ENCODE measurements at places on chromosomes 13 and 19.
A peak's percentile ranks its signal among the peaks of the same experiment; 100 is the strongest.

DNA sequence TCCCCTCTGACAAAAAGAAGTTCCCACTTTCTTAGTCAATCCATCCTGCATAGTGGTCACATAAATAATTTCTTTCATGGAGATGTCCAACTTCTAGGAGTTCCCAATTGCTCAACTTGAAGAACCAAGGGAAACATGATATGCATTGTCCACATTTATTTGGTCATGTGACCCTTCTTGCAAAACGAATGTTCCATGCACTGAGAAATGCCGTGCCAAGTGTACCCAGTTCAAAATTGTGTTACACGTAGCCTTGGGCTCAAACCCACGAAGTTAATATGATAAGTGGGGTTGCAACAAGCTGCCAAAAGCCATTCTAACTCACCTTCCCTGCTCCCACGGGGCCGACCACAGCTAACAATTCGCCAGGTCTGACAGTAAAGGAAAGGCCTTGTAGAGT lies 113.1 kb downstream of the ABCC4 start:
- H3K36me3 ChIP-seq = peaks cover 1% of the 10 kb centered on the region
- no peak overlapping the region for H3K27ac ChIP-seq
- H3K27me3 ChIP-seq = no peaks in the 10 kb centered on the region
- peaks cover 12% of the 10 kb centered on the region for H3K4me1 ChIP-seq
- DNase-seq = no peak

DNA sequence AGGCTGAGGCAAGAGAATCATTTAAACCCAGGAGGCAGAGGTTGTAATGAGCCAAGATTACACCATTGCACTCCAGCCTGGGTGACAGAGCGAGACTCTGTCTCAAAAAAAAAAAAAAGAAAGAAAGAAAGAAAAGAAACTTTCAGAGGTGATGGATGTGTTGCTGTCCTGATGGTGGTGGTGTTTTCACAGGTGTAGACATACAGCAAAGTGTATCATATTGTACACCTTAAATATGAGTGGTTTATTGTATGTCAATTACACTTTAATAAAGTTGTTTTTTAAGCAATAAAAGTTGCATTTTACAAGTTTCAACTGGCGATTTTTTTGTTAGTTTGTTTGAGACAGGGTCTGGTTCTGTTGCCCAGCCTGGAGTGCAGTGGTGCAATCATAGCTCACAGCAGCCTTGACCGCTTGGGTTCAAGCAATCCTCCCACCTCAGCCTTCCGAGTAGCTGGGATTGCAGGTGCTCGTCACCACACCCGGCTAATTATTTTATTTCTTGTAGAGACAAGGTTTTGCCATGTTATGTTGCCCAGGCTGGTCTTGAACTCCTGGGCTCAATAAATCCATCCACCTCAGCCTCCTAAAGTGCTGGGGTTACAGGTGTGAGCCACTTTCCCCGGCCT lies 13.5 kb upstream of the INSR start:
- H3K36me3 ChIP-seq = no peaks in the 10 kb centered on the region
- H3K4me1 ChIP-seq = no peaks in the 10 kb centered on the region
- no peak overlapping the region for H3K4me3 ChIP-seq

GRCh38 chr13:42363941-42364612 lies 92.1 kb downstream of the AKAP11 start:
- H3K27ac ChIP-seq = no peak overlapping the region
- no peak overlapping the region for H3K4me3 ChIP-seq
- H3K27me3 ChIP-seq = no peaks in the 10 kb centered on the region
- no peak for DNase-seq

DNA sequence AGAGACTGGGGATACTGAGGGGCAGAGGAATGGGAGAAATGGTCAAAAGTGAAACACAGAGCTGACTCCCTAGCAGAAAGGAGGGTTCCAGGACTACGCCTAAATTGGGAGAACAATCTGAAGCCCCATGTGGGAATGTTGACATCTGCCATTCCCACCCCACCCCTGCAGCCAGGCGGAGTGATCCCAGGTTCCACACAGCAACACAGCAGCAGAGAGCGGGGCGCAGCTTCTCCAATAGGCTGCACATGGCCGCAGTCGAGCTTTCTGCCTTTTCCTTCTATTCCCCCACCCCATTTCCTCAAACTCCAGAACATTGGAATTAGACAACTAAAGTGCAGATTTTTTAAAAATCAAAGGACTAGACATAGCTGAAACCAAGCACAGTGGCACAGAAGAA lies 104.7 kb downstream of the UBL3 start:
- H3K4me3 ChIP-seq = no peak overlapping the region
- H3K27me3 ChIP-seq = peaks cover 16% of the 10 kb centered on the region
- peaks cover 5% of the 10 kb centered on the region for H3K4me1 ChIP-seq
- DNase-seq = no peak
- no peak overlapping the region for H3K27ac ChIP-seq
- H3K36me3 ChIP-seq = no peaks in the 10 kb centered on the region

DNA sequence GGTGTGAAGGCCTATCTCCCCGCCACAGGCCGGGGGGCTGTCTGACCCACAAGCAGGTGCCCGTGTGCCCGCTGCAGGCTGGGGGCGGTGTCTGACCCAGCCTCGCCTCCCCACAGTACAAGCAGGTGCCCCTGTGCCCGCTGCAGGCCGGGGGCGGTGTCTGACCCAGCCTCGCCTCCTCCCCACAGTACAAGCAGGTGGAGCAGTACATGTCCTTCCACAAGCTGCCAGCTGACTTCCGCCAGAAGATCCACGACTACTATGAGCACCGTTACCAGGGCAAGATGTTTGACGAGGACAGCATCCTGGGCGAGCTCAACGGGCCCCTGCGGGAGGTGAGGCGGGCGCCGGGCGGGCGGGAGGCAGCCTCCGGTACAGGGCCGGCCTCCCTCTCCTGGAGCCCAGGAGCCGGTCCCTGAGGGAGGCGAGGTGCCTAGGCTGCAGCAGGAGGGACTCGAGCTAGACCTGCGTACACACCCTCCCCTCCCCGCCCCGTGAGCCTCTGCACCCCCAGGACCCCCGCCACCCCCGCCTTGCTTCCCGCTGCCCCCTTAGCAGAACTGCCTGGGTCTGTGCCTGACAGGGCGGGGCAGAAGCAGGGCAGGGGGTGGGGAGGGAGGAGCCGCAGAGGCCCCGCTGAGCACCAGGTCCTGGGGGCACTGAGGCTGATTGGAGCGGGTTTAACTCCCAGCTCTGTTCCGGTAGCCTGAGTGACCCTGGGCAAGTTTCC lies 20.6 kb downstream of the HCN2 start:
- peak overlapping the region; percentile 74 for H3K4me3 ChIP-seq
- DNase-seq = no peak
- H3K36me3 ChIP-seq = peaks cover 19% of the 10 kb centered on the region
- H3K4me1 ChIP-seq = peaks cover 12% of the 10 kb centered on the region
- H3K27ac ChIP-seq = peak overlapping the region; percentile 86
- no peaks in the 10 kb centered on the region for H3K27me3 ChIP-seq

- H3K36me3 ChIP-seq = peaks cover 61% of the 10 kb centered on the region
- H3K27me3 ChIP-seq = no peaks in the 10 kb centered on the region
- peaks cover 40% of the 10 kb centered on the region for H3K4me1 ChIP-seq
- peak overlapping the region; percentile 86 for H3K27ac ChIP-seq
- DNase-seq = no peak
Measured at GRCh38 chr13:46160471-46161066, 21.4 kb downstream of the LCP1 start.

GRCh38 chr13:57314897-57315520 lies 148.0 kb downstream of the PRR20E start:
- no peaks in the 10 kb centered on the region for H3K4me1 ChIP-seq
- H3K4me3 ChIP-seq = no peak overlapping the region
- no peak overlapping the region for H3K27ac ChIP-seq
- H3K27me3 ChIP-seq = no peaks in the 10 kb centered on the region
- no peaks in the 10 kb centered on the region for H3K36me3 ChIP-seq

GRCh38 chr13:36880961-36881360 lies 39.1 kb downstream of the SMAD9 start:
- peaks cover 6% of the 10 kb centered on the region for H3K27me3 ChIP-seq
- no peak for DNase-seq
- H3K4me3 ChIP-seq = no peak overlapping the region
- H3K36me3 ChIP-seq = no peaks in the 10 kb centered on the region

- no peak for DNase-seq
- H3K4me1 ChIP-seq = peaks cover 42% of the 10 kb centered on the region
- H3K36me3 ChIP-seq = peaks cover 13% of the 10 kb centered on the region
- H3K27me3 ChIP-seq = no peaks in the 10 kb centered on the region
Measured at GRCh38 chr19:48806518-48806817, 4.4 kb downstream of the BCAT2 start.

DNA sequence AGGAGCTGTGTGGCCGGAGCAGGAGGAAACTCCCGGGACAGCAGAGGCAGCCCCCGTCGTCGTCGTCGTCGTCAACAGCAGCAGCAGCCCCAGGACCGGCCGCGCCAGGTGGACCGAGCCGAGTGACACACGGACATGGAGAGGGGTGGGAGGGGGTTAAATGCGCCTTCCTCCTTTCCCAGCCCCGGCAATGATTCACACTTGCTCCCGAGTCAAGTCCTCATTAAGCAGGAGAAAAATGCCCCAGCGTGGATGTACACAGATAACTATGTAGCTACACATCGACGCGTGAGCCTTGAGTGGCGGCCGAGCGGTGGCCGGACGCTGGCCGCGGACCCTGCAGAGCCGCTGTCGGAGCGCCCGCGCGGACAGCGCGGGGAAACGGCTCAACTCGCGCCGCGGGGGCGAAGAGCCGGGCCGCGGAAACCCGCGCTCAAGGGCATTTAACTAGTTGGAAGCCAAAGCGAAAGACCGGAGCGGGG lies 645 bp downstream of the UBL3 start:
- no peaks in the 10 kb centered on the region for H3K27me3 ChIP-seq
- peaks cover 14% of the 10 kb centered on the region for H3K36me3 ChIP-seq
- H3K27ac ChIP-seq = peak overlapping the region; percentile 96
- peak; percentile 24 for DNase-seq
- peaks cover 16% of the 10 kb centered on the region for H3K4me1 ChIP-seq
- peak overlapping the region; percentile 87 for H3K4me3 ChIP-seq

GRCh38 chr13:44156294-44156658 lies 217.3 kb upstream of the SERP2 start:
- H3K27ac ChIP-seq = no peak overlapping the region
- H3K4me1 ChIP-seq = peaks cover 3% of the 10 kb centered on the region
- DNase-seq = no peak
- peaks cover 7% of the 10 kb centered on the region for H3K27me3 ChIP-seq
- H3K36me3 ChIP-seq = no peaks in the 10 kb centered on the region

- peaks cover 52% of the 10 kb centered on the region for H3K36me3 ChIP-seq
- DNase-seq = no peak
- no peak overlapping the region for H3K27ac ChIP-seq
- no peaks in the 10 kb centered on the region for H3K27me3 ChIP-seq
- H3K4me1 ChIP-seq = no peaks in the 10 kb centered on the region
- H3K4me3 ChIP-seq = no peak overlapping the region
Measured at GRCh38 chr19:4690361-4690760, 20.2 kb upstream of the MYDGF start.

- peak within 1 kb of the TSS; percentile 25 for H3K4me3 ChIP-seq
- peak within 1 kb of the TSS; percentile 94 for H3K27ac ChIP-seq
- H3K36me3 ChIP-seq = peaks cover 3% of the 10 kb centered on the region
- peaks cover 11% of the 10 kb centered on the region for H3K27me3 ChIP-seq
- no peak for DNase-seq
Measured at GRCh38 chr19:2255982-2256685, at the start of gene JSRP1. JSRP1 (minus strand) TSS chr19:2256417; CDS start chr19:2255314, 1,103 bp downstream.

Measured in stimulated activated naive B cell treated with anti-CD40 and anti-IgM and Interleukin-4, amounts not matched to agents 10 μg/mL and 1 μg/mL and 100 μg/mL, for 72 hours (primary cell).